ENCODE measurements at places on chromosomes 4 and X.

DNA sequence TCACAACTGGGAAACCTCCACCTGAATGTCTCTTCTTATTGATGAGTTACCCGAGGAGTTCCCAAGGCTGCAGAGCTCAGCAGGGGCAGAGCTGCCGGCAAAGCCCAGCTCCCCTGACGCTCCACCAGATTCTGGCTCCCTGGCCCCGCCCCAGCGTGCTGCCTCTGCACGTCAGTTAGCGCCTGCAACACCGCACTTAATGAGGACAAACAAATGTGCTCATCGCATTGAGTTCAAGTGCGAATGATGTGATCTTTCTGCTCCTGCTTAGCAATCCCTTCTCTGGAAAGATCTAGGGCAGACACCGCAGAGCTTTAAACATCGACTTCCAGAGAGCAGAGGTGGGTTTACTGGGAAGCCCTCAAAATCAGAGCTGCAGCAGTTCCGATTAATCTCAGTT, 55.5 kb upstream of the FBXW7 start:
- DNase-seq: no peak

- DNase-seq: no peak
Measured at GRCh38 chrX:140815868-140816267, 106.3 kb downstream of the LINC00632 start.

DNA sequence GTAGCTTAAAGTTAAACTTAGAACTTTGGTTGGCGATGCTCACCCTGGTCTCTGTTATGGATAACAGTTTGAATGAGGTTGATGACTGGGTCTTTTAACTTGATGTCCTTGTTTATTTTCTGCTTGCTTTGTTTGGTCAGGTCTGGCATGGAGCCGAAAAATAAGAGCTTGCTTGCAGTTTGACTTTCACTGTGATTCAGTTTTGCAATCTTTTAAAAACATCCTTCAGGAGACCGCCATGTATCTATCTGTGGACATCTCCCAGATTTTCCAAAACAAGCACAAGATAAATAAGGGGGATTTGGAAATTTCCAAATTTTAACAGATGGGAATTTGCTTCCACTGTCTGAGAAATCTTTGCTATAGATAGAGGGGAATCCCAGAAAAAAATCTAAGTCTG, 246.7 kb downstream of the PALLD start:
- DNase-seq: peak; percentile 67

- no peak for DNase-seq
Measured at GRCh38 chr4:1045193-1045594, 33.8 kb downstream of the FGFRL1 start.

- DNase-seq: no peak
Measured at GRCh38 chrX:40013266-40014195, 84.2 kb downstream of the BCOR start.

GRCh38 chrX:107025545-107025944, 25.5 kb upstream of the MORC4 start:
- DNase-seq: peak; percentile 18

DNA sequence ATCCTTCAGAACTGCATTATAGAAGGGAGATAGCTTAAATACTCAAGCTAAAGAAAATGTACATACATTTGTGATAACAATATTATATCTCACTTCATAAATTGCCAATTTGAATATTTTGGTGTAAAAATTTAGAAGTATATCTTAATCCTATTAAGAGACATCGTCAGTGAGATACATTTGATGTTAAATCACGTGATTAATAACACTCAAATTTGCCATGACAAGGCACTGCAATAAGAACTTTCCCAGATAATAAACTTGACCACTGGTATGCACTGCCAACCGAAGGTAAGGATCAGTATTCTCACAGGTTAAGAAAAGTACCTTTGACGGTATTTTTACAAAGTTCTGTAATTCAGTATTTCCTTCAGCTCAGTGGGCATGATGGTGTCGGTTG, 764.7 kb upstream of the FRG1 start:
- DNase-seq: no peak

Data from inflammatory macrophage treated with lipopolysaccharide for 1 hour (primary cell).